ENCODE measurements at places on chromosomes 4 and X.

- peak; percentile 47 for DNase-seq
These were observed 56.7 kb downstream of the STOX2 start for GRCh38 chr4:183961795-183962194.

- no peak for DNase-seq
These were observed 87.0 kb downstream of the GLRA2 start for GRCh38 chrX:14616301-14616700.

DNA sequence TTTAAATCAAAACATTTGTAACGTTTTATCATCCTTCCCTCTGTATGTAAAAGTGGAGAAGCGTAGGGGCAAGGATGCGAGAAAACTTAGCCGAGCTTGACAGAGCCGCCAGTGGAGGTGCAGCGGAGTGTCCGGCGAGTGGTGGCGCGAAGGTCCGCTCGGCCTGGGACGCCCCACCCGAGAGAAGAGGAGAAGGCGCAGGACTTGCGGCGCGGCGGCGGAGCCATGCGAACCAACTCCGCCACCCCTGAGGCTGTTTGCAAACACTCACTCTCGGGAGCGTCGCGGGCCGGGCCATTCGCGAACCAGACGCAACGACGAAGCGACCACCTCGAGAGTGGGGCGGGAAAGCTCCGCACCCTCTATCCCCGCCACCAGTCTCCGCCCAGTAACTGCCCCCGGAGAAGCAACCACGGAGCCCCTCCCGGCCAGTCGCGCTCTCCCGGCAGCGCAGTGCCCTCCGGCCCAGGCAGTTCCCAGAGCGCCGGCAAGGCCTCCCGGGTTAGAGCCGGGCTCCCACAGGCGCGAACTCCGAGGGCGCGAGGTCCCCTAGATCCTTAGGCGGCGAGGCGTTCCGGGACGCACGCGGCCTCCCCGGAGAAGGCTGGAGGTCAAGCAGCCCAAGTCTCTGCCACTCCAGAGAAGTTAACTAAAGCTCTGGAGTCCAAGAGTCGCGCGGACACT lies 2.3 kb upstream of the MAB21L2 start:
- DNase-seq: no peak

- peak; percentile 25 for DNase-seq
These were observed 110.8 kb upstream of the H2AZ1 start for GRCh38 chr4:100060765-100061416.

- no peak for DNase-seq
These were observed 53.9 kb upstream of the MMAA start for GRCh38 chr4:145565328-145565727.

- DNase-seq: no peak
These were observed 22.8 kb downstream of the GPRIN3 start for GRCh38 chr4:89284828-89285227.
